ENCODE measurements at places on chromosomes 4 and X. TPM values are rescaled to one million over a fixed set of nuclear protein-coding genes. Genes with fewer than 3 reads are reported as not detected.
A peak's percentile ranks its signal among the peaks of the same experiment; 100 is the strongest.

GRCh38 chr4:178086320-178086719 lies 644.1 kb upstream of the AGA start:
- no peak for DNase-seq

DNA sequence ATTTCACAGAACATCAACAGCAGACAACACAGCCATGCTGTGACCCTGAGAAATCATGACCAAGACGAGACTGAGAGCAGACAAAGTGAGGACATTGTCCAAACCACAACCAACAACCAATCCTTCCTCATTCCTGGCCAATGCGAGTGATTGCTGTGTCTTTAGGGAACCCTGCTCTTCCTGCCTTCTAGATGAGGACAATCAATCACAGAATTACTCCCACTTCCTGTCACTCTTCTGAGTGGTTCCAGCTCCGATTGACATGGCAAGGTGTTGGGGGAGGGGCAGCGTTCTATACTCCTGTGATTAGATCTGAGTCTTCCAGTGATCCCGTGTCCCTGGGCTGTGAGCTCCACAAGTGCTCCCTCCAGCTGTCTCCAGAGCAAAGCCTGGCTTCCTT lies 227.8 kb downstream of the STIM2 start:
- DNase-seq: no peak

- no peak for DNase-seq
Measured at GRCh38 chr4:151745481-151746231, 15.2 kb downstream of the GATB start.

DNA sequence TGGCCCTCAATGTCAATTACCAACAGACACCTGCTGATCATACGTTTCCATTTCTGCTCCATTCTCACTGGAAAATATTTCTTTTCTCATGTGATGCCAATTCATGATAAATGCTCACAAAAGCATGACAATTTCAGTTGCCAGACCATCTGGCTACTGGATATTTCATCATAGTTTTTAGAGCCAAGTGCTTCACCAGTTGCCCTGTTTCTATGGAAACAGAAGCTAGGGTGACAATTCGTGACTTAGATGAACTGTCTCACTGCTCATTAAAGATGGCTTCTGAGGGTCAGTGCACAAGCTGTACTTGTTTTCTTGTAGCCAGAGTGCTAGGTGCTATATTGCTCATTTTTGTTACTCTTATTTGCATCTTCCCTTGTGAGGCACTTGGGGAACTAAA lies 184.9 kb downstream of the COMMD8 start:
- DNase-seq: no peak

DNA sequence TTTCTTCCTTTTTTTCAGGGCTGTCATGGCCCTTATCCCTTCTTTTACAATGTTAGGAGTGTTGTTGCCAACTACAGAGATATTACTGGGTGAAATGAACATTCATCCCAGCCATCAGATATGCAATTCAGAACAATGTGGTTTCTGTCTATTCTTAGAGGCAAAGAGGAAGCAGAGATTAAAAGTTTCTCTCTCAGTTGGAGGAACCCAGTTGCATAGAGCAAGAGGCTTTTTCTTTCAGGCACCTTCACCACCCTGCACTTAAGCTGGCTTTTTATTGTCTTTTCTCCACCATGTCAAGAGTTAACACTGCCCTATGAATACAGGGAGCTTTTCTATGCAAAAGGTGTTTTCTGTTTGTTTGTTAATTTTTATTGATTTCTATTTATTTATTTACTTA lies 1559.6 kb upstream of the IGFBP7 start:
- no peak for DNase-seq

DNA sequence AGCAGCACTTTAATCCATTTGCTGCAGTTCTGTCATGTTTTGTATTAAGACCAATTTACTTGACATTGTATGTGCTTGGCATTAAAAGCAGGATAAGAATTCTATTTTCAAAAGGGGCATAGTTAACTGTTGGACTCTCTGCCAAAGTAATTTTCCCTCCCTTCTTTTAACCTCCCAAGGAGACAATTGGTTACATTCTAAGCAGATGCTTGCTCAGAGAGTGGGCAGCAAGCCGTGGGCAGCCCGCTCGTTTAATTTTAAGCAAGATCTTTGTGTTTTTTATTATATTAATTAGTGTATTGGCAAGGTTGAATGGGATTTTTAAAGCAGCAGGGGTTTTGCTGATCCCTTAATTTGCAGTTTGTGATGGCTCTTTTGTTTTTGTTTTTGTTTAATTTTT lies 37.1 kb upstream of the KLHL8 start:
- DNase-seq: no peak

DNA sequence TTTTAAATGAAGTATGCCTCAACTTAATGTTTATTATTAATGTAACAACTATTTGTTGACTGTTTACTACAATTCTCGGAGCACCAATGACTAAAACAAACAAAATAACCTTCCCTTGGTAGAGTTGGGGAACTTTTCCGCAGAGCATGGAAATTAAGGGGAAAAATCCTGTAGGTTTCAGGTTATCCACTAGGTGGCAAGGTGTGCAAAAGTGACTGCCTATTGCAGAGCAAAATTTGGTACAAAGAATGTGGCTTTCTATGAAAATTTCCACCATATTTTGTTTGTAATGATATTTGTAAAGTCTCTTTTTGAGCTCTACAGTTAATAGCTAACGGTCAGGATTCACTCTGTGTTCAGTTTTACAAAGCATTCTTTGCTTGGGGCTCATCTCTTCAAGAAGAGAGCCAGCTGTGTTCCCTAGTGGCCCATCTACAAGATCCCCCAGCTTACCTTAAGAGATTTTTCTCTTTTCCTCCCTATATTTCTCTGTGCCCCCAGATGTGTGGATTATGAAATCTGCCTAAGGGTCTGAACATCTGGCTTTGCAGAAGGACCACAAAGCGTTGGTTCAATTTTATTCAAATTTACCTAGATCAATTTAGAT lies 61.1 kb downstream of the FBXO8 start:
- DNase-seq: peak; percentile 30

DNA sequence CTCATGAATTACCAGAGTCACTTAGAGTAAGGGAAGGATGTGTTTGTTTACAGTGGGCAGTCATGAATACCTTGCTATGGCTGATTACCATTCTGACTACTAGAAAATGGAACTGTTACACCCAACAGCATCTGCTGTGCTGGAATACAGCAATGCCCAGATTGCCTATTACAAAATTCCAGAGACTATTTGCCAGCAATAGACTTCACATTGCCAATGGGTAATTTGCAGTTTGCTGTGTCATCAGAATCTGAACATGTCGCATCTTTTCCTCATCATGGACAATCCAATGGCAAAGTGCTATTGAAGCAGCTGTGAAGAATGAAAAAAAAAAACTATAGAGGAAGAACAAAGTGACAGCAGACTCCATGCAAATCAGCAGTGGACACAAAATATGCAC lies 356.6 kb downstream of the CXXC4 start:
- no peak for DNase-seq

DNA sequence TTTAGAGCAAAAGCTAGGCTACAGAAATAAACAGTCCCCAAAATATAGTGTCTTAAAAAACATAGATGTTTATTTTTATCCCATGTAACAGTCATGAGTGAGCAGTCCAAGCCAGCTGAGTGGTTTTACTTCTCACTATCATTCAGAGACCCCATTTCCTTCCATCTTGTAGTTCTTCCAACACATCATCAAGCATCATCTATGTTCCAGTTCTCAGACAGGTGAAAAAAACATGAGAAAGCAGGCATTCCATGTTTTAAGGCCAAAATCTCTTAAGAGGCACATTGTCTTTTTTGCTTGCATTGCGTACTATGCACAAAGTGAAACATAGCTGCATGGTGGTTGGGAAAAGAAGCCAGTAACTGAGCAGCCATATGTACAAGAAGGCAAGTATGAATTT lies 128.6 kb downstream of the ATOH1 start:
- DNase-seq: no peak

DNA sequence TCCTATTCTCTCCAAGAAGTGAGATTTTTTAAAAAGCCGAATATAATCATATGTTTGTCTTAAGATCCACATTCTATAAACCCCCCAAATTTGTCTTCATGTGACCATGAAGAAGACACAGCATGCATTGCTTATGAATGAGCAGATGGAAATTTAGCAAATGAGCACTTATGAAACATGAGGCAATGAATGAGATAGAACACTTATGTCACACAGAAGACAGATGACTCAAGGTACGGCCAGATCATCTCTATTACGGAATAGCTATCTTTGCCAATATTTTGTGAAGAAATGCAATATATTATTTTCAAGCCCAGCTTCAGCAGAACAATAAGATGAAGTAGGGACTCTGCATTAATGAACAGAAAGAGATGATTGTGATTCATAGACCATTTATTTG lies 21.4 kb downstream of the PHEX start:
- no peak for DNase-seq

DNA sequence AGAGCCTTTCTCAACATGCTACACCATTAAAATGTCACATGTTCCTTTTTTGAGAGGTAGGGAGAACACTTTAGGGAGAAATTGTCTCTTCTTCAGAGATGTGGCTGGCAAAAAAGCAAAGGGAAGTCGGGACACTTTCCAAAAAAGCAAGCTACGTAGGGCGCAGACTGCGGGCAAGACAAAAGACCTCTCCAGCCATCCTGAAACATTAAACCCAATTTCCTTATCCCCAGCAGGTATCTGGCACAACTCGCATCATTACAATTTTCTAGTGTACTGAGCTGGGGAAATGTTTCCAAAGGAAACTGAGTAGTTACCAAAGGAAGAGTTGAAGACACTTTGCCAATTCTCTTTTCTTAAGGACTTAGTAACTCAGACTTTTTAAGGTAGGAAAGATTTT lies 116.0 kb downstream of the PACRGL start:
- no peak for DNase-seq

DNA sequence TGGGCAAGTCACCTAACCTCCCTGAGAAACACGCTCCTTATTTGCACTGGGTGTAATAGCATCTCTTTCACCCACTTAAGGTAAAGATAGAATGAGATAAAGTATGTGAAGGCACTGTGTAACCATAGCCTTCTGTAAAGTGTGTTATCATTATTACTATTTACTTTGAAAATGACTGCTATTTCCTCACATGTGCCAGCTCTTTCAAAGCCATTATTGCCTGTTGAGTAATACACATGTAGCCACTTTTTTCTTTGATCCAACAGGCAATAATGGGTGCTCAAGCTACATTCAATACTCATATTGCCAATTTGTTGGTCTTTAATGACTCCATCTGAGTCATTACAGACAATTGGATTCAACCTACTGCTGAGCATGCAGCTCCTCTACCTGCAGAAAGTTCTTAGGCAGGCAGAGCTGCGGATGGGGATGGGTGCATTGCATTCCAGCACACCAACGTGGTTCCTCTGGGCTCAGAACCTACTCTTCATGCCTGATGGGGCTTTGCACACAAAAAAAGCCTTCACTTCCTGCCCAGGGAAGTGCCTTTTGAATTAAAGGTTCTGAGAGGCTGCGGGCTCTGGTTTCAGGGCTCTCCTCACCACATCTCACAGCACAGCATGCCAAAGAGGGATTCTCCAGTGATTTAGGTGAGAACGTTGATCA lies 9.7 kb downstream of the PTCHD1 start:
- no peak for DNase-seq

- peak; percentile 21 for DNase-seq
Measured at GRCh38 chrX:21940356-21940829, at the start of gene SMS. Gene SMS (plus strand): TSS chrX:21940709. CDS start chrX:21940825, 116 bp downstream.

DNA sequence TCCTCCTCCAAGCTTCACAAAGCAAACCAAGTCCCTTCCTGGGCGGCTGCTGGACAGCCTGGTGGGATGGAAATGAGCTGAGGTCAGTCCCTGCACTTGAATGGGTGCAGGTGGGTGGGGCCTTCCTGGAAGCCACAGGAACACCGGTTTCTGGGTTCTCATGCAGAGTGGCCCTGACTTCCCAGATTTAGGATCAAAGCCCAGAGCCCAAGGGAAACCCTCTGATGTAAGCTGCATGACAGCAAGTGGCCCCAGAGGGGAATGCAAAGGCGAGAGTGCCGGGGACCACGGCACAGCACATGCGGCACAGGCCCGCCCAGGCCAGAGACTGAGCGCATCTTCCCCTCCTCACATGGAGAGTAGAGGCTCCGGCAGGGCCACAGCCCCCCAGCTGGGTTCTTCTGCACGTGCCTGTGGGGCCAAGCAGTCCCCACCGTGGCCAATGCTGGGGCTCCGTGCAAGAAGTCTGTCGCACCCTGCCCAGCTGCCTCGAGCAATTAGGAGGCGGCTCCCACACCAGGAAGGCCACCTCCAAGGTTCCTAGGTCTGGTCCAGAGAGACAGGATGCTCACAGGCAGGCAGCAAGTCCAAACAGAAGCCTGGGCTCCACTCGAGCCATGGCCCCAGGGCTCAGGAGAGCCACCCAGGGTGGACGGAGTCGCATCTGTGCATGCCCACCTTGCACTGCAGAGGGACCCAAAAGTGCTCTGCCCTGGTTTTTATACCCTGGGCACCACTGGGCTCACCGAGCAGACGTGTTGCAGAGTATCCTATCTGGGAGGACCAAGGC lies 83.0 kb downstream of the HTRA3 start:
- no peak for DNase-seq

- DNase-seq: no peak
Measured at GRCh38 chrX:3252744-3253143, 93.7 kb downstream of the MXRA5 start.

The VSIG1 gene
- 10.5 TPM for total RNA-seq

The ZCCHC12 gene
- total RNA-seq: 0.14 TPM
